ENCODE measurements at places on chromosomes 7 and 10. TPM values are rescaled to one million over a fixed set of nuclear protein-coding genes. Genes with fewer than 3 reads are reported as not detected.

DNA sequence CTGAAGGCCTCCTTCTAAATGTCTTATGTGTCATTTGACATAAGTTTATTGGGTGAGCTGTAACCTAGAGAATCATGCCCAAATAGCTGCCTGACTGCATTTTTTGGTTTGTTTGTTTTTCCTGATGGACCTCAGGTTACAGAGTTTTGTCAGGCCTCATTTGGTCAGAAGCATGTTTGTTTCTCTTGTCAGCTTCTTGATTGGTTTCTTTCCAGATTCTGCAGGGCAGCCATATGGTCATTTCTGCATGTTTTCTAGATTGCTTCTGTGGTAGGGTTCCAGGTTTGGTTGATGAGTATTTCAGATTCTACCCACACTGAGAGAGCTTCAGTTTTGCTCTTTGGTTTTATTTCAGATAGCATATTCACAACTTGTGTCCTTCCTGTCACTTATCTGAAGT lies 28.0 kb downstream of the GLCCI1 start:
- peak overlapping the region; percentile 92 for H3K27ac ChIP-seq
- peaks cover 9% of the 10 kb centered on the region for H3K4me1 ChIP-seq
- H3K36me3 ChIP-seq, result peaks cover 28% of the 10 kb centered on the region
- no peak overlapping the region for H3K4me3 ChIP-seq
- DNase-seq, result no peak

- no peaks in the 10 kb centered on the region for H3K4me1 ChIP-seq
- H3K36me3 ChIP-seq, result no peaks in the 10 kb centered on the region
- H3K4me3 ChIP-seq, result no peak overlapping the region
- peaks cover 9% of the 10 kb centered on the region for H3K27me3 ChIP-seq
- no peak overlapping the region for H3K27ac ChIP-seq
These were observed 594.2 kb downstream of the CALN1 start for GRCh38 chr7:71817916-71818315.

Gene FGFBP3
- 6.2 TPM for total RNA-seq

Gene ATOH7
- 0.65 TPM for total RNA-seq

DNA sequence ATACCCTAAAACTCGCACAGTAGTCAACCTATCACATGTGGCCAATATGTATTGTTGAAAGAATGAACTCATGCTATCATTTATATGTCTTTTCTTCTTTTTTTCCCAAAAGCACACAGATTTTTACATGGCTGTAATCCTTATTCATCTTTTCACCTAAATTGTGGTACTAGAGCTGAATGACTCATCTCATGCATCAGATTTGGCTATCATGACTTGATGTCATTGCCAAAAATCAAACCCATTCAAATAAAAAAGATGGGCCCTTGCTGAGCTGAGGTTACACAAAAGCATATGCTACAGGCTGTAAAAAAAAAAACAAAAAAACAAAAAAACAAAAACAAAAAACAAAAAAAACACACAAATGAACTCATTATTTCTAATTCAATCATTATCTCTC lies 3.3 kb upstream of the LMOD2 start:
- no peak overlapping the region for H3K27ac ChIP-seq
- H3K36me3 ChIP-seq, result no peaks in the 10 kb centered on the region
- H3K4me3 ChIP-seq, result no peak overlapping the region
- no peaks in the 10 kb centered on the region for H3K4me1 ChIP-seq

GRCh38 chr7:107715531-107715930 lies 28.4 kb upstream of the CBLL1 start:
- no peak overlapping the region for H3K4me3 ChIP-seq
- H3K27ac ChIP-seq, result no peak overlapping the region
- no peaks in the 10 kb centered on the region for H3K4me1 ChIP-seq

GRCh38 chr7:116316838-116317628 lies 106.7 kb downstream of the TES start:
- H3K27me3 ChIP-seq, result peaks cover 3% of the 10 kb centered on the region
- no peak overlapping the region for H3K27ac ChIP-seq
- H3K4me3 ChIP-seq, result no peak overlapping the region
- H3K36me3 ChIP-seq, result no peaks in the 10 kb centered on the region

- no peak overlapping the region for H3K27ac ChIP-seq
- H3K27me3 ChIP-seq, result no peaks in the 10 kb centered on the region
- H3K36me3 ChIP-seq, result no peaks in the 10 kb centered on the region
- H3K4me1 ChIP-seq, result peaks cover 6% of the 10 kb centered on the region
- no peak overlapping the region for H3K4me3 ChIP-seq
These were observed 36.2 kb upstream of the HECW1 start for GRCh38 chr7:43076189-43076605.

DNA sequence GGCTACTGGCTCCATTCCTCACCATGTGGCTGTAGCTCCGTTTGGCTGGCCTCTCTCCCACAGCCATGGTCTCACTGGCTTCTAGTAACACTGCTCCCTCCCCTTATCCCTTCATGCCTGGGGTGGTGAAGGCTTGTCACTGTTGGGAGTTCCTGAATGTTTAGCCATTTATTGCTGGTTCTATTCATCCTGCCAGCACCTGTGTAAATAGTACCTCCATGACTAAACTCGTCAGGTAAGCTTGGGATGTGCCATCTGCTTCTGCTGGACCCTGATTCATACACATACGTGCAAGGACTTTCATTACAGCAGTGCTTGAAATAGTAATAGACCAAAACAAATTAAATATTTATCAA lies 61.6 kb downstream of the CCDC71L start:
- no peak for DNase-seq
- H3K4me1 ChIP-seq, result peaks cover 7% of the 10 kb centered on the region
- H3K27me3 ChIP-seq, result no peaks in the 10 kb centered on the region
- H3K4me3 ChIP-seq, result no peak overlapping the region
- peak overlapping the region; percentile 42 for H3K27ac ChIP-seq

DNA sequence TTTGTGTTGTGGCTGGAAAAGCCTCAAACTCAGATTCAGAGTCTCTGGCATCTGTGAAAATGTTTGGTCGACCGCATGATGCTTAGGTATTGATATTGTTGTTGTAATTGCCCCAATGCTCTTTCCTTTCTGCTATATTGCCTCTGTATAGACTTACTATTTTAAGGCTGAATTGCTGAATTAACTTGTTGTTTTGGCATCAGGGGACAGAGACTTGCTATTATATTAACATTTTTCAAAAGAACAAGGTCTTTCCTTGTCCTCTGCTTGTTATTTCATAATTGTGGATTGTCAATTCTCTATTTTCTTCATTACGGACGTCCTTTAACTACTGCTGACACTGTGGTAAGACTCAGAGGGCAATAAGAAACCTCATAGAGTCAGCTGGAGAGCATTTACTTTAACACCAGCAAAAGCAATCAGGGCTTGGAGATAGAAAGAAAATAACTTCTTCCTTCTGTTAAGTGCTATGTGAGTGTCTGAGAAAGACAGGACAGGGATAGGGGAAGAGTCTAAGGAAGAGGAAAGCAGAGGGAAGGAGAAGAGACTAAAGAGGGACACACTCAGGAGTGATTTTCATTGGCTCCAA lies 17.6 kb downstream of the CPED1 start:
- peaks cover 3% of the 10 kb centered on the region for H3K27me3 ChIP-seq
- H3K4me1 ChIP-seq, result peaks cover 3% of the 10 kb centered on the region
- no peak overlapping the region for H3K27ac ChIP-seq
- DNase-seq, result no peak
- no peaks in the 10 kb centered on the region for H3K36me3 ChIP-seq

DNA sequence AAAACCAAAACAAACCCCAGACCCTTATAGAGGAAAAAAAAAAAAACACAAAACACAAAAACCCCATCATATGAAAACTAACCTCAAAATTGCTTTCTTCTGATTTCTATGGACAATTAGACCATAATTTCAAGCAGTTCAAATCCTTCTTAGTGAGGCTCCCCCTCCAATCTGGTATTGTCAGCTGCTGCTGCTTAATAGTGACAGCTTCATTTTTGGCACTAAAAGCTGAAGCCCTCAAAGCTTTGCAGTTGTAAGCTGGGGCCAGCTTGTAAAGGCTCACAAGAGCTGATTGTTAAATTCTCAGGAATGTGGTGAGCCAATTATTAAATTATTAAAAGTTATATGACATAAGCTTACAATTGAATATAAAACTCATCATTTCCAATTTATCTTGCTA lies 21.9 kb downstream of the ATXN7L1 start:
- peaks cover 5% of the 10 kb centered on the region for H3K27me3 ChIP-seq
- H3K36me3 ChIP-seq, result peaks cover 2% of the 10 kb centered on the region
- DNase-seq, result no peak

Gene MRPS17
- 15.8 TPM for total RNA-seq

DNA sequence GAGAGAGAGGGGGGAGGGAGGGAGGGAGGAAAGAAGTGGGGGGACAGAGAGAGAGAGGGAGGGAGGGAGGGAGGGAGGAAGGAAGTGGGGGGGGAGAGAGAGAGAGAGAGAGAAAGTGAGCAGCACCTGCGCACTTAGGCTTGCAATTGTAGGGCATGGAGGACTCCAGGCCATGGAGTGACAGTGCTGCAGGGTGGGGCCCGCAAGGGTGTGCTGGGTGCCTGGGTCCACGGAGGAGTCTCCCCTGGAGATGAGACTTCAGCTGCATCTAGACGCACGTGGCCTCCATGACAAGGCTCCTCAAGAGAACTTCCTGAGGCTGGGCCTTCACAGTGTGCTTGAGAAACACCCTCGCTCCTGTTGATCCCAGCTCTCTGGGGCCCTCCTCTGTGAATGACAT lies 44.5 kb downstream of the CLRN3 start:
- H3K36me3 ChIP-seq, result no peaks in the 10 kb centered on the region
- no peaks in the 10 kb centered on the region for H3K4me1 ChIP-seq
- DNase-seq, result no peak
- no peak overlapping the region for H3K4me3 ChIP-seq

- H3K4me1 ChIP-seq, result peaks cover 10% of the 10 kb centered on the region
- peaks cover 8% of the 10 kb centered on the region for H3K36me3 ChIP-seq
These were observed 23.6 kb downstream of the ABI1 start for GRCh38 chr10:26837139-26837538.

Gene SPDYE3
- total RNA-seq, result not detected

DNA sequence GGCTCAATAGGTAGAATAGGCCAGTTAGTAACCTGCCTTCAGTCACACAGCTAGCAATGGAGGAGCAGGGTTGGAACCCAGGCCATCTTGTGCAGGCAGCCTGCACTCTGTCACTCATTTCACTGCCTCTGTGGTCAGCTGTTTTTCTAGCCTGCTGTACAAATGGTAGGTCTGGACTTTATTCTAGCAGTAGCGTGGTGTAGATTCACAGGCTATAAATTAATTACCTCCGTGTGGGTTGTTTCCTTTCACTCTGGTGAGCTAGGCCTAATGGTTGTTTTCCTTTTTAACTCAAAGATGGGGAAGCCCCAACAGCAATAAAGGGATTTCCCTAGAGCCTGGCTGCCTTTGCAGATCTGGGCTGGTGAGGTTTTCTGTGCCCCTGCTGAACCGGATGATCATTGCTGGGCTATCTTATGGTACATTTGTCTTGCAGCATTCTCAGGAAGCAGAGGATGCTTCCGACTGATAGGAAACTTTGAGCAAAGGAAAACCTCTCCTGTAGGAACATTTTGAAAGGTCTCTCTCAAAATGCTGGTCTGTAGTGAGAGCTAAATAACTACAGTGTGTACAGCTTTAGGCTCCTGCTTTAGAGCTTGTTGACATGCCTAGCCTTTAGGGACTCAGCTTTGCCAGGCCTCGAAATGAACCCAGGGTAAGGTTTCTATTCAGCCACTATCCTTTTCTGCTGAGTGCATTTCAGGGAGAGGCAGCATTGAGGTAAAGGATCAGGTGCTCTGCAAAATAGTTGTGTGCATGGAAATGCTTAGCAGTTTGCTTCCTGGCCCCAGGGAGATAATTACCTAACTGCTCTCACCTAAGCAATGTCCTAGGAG lies 157.4 kb downstream of the ST7 start:
- no peak overlapping the region for H3K4me3 ChIP-seq
- peaks cover 15% of the 10 kb centered on the region for H3K36me3 ChIP-seq

Measured in progenitor cell of endocrine pancreas (in vitro differentiated cells).